NCI-H2227 treated with DMSO at 0.1 percent for 48 hours (cell line): ENCODE measurements at places on chromosomes 13 and 19.

- DNase-seq: no peak
Measured at GRCh38 chr13:28117689-28118377, 17.5 kb upstream of the FLT3 start.

DNA sequence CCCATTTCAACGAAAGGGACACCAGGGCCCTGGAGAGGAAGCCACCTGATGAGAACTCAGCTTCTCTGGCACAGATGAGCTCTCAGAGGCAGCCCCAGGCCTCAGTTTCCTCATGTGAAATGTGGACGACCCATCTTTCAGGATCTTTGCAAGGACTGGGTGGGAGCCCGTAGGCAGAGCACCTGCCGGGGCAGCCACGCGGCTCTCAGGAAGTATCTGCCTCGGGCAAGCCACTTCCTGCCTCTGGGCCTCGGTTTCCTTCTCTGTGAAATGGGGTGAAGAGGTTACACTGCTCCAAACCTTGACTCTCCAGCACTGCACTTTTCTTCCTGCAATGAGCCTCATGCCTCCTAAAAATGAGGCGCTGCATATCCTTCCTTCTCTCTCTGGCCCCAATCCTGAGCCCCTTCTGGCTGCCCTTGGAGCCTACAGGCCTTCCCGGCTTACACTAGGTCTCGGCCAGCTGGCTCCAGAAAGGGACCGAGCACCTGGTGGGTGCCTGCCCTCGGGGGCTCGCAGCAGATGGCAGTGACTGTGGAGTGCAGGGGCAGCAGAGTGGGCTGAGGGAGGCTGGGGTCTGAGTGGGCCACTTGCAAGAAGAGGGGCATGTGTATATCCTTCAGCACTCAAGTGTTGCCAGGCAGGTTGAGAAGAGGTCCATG, 3.5 kb downstream of the SSBP4 start:
- no peak for DNase-seq

DNA sequence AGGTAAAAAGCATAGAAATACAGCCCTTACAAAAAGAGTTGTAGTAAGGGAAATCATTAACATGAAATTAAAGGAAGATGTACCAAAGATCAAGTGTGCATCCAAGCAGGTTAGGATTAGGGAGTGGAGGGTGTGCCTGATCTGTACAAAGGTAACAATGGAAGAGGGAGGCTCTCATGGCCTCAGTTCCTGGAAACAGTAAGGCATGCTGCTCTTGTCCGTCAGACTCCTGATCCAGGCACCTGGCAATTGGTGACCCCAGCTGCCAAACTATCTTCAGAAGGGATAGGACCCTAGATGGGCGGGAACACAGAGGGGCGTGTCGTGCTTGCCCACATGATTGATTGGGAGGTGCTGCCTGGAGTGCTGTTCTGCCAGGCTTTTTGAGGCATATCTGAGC, 4.5 kb downstream of the TEX26 start:
- DNase-seq: no peak

GRCh38 chr19:2494447-2495129, 18.7 kb downstream of the GADD45B start:
- DNase-seq: peak; percentile 26

- DNase-seq: no peak
Measured at GRCh38 chr13:73204952-73205351, 146.1 kb downstream of the KLF5 start.

DNA sequence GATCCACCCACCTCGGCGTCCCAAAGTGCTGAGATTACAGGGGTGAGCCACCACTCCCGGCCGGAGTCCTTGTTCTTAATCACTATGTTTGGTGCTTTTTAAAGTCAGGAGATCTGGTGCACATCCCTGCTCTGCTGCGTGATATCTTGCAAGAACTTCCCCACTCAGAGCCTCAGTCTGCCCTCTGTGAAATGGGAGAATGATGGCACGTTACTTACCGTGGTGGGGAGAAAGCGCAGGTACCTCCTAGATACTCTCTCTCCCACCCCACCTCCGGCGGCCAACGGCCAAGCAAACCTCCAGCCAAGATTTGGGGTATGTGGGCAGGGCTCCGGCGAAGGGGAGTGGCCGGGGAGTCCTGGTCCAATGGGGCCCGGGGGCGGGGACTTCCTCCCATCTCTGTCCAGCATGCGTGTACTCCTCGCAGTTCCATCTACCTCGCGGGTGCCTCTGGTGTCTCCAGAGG, at the start of gene RYR1:
TSS of gene RYR1 (plus strand) at position 424 of the 466 bp plus-strand sequence. CDS start 139 bp downstream, outside the sequence.
- peak; percentile 38 for DNase-seq

DNA sequence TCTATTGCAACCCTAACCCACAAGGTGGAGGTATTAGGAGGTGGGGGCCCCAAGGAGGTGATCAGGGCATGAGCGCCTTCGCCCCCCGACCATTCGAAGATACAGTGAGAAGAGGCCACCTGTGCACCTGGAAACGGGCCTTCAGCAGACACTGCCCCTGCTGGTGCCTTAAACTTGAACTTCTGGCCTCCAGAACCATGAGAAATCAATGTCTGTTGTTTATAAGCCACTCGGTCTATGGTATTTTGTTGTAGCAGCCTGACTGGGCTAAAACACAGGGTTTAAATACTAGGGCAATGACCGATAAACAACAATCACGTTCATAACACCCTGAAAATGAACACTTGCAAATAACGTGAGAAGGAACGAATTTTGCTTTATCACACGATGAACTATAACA, 85.2 kb upstream of the USP29 start:
- DNase-seq: no peak

- DNase-seq: no peak
Measured at GRCh38 chr19:17457616-17458015, 3.1 kb downstream of the NXNL1 start.

- no peak for DNase-seq
Measured at GRCh38 chr13:99307648-99308339, 595 bp upstream of the GPR183 start.

- DNase-seq: no peak
Measured at GRCh38 chr13:61040181-61040580, 375.5 kb downstream of the PCDH20 start.

DNA sequence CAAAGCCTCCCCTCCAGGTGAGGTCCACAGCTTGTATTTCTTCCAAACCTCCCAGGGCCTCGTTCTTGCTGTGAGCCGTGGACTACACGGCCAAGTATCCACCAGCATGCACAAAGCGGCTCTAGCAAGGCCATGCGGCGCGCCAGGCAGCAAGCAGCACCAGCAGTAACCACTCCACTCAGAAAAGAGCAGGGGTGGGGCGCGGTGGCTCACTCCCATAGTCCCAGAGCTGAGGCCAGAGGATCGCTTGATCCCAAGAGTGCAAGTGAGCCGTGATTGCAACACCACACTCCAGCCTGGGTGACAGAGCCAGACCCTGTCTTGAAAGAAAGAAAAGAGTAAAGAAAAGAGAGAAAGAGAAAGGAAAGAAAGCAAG, 4.7 kb downstream of the CCDC8 start:
- no peak for DNase-seq

- no peak for DNase-seq
Measured at GRCh38 chr19:14782626-14783409, 4.5 kb upstream of the ADGRE2 start.

- no peak for DNase-seq
Measured at GRCh38 chr13:66237411-66238062, 992.6 kb downstream of the PCDH9 start.

DNA sequence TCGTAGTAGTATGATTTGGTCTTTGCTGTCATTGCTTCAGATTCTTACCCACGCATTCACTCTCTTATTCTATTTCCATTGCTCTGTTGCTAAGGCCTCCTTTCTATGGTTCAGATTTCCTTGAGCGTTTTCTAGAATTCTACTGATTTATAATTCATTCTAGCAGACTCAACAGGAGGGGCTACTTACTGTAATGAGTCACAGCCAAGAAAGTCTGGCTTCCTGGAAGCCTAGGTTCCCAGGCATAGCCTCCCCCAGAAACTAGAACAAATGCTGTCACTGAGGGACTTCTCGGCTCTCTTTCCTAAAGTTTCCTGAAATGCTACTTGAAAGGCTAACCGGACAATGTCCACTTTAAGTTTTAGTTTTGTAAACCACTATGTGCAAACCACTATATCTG, 47.7 kb upstream of the SPATA13 start:
- DNase-seq: no peak

GRCh38 chr19:47542030-47542475, 27.2 kb upstream of the NAPA start:
- no peak for DNase-seq

- DNase-seq: peak; percentile 9
Measured at GRCh38 chr13:34076943-34077703, 259.2 kb downstream of the RFC3 start.

DNA sequence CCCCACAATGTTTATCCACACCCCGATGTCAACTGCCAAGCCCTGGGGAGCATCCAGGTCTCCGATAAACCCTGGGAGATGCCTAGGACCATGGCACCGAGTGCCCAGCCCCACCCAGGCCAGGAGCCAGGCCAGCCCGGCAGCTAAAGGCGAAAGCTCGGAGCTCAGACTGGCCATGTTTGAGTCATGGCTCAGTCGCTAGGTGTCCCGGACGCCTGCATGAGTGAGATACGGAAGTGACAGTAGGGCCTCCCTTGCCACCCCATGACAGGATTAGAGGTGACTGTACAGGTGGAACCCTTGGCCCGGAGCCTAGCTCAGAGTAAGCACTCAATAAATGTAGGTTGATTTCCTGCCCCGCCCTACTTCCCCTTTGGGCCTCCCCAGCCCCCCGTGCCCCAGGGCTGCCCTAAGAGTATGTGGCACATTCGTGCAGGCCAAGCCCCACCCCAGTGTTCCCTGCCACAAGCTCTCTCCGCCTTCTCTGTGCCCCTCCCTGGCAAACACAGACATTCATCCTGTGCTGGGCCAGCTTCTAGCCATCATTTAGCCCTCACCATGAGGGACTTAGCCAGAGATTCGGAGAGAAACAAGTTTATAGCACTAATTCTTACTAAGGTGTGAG, 5.8 kb upstream of the TPM4 start:
- no peak for DNase-seq

DNA sequence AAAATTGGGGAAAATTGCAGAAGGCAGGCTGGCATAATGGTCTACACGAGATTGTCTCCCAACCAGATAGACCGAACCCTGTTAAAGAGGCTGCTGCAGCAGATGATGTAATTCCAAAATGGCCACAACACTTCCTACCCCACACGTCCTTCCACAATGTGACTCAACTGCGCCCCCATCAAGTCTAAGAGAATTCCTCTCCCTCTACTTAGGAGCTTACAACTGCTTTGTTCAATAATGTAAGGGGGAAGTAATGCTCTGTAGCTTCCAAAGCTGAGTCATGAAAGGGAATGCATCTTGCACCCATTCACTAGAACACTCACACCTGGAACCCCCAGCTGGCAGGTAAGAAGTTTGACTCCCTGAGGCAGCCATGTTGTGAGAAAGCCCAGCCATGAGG, 117.8 kb upstream of the IRS2 start:
- DNase-seq: no peak

GRCh38 chr13:81382246-81382645, 1041.3 kb upstream of the SPRY2 start:
- no peak for DNase-seq

DNA sequence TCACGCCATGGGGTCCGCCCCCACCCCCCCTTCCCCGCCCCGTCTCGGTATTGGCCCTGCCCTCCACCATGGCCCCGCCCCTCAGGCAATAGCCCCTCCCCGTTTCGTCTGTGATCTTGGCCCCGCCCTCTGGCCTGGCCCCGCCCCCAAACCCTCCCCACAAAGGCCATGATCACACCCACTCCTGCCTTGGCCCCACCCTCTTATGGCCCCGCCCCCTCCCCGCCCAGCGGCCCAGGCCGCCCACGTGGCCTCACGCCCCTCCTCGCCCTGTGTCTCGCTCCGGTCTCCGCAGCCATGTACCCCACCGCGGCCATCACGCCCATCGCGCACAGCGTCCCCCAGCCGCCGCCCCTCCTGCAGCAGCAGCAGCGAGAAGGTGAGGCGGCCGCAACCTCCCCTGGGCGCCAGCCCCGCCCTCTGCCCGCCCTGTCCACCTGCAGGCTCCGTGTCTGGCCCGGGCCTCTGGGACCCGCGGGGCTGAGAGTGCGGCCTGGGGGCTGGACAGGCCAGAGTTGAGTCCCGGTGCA, 61.3 kb downstream of the CELF5 start:
- DNase-seq: no peak

- DNase-seq: no peak
Measured at GRCh38 chr13:23383151-23383550, 50.4 kb downstream of the SACS start.

- DNase-seq: no peak
Measured at GRCh38 chr13:112106478-112107141, 39.7 kb downstream of the SOX1 start.

DNA sequence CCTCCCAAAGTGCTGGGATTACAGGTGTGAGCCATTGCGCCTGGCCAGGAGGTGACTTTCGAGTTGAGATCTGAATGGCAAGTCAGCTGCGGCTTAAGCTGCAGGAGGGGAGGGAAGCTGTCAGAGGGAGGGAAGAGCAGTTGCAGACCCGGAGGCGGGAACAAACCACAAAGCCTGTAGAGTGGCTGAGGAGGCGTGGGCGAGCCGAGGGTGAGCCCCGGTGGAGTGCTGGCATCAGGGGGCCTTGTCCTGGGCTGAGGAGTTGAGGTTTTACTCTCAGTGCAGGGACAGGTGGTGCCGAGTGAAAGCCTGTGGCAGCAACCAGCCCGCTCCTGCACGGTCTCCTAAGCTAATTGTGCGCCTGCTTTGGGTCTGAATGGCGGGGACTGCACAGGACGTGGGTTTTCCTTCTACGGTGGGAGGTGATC, 24.2 kb downstream of the PPP1R37 start:
- DNase-seq: peak; percentile 6

DNA sequence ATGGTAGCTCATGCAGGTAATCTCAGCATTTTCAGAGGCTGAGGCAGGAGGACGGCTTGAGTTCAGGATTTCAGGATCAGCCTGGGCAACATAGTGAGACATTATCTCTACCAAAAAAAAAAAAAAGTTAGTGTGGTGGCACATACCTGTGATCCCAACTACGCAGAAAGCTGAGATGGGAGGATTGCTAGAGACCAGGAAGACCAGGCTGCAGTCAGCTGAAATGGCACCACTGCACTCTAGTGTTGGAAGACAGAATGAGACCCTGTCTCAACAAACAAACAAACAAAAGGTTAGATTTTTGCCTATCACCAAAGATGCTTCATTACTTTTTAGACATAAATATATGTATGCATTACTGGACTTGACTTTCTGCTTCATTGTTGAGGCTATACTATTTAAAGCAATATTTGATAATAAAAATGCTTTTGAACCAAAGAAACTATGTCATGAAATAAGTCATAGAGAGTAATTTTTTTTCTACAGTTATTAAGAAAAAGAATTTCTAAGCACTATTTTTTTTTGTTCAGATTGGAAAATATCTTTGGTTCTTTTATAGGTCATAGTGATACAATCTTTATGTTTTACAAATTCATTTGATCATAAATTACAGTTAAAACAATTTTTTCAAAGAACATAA, 1180.1 kb upstream of the ATXN8OS start:
- DNase-seq: peak; percentile 38
